ENCODE measurements at places on chromosomes 6 and 20.

DNA sequence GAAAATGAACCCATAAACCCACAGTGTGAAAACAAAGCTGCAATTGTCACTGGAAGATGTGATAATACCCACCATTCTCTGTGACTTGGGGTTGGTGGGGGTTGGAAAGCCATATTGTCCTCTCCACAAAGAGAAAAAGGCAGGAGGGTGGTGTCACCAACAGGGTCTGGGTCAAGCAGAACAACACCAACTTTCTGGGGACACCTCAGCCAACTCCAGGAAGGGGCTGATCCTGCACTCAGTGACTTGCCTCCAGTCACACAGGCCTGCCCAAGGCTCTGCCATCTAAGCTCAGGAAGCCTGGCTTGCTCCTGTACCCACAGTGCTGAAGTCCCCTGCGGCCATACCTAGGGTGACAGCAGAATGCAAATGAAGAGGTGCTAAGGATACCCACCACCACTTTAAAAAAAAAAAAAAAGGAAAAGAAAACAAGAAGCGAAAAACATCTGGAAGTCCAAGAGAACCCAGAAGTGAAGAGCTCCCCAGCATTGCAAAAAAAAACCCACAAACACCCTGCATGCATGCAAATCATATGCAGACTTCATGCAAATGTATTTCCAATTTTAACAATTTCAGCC, 110.6 kb downstream of the PREX1 start:
- DNase-seq: peak; percentile 88

DNA sequence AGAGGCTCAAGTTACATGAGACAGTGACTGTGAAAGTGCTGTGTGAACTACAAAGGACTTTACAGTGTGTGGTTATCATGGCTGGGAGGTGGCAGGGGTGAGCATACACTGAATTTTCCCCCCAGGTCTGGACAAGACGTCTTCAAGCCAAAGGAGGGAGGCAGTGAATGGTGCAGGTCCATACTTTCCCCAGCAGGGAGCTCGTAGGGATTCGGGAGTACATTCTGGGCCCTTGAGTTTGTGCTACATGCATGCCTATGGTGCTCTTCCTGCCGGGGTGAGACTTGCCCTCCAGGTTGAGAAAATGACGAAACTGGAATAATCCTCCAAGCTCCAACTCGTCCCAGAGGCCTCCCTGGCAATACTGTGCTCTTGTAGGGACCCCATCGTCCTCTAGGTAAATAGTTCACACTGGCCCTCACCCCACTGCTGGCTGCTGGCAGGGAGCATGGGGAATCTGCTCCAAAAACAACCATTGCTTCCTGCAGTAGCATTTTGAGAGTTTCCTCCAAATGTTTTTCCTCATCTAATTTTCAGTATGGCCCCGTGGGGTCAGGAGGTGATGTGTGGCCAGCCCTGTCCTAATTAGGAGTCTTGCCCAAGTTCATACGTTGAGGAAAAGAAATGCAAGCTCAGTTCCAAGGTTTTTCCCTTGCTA, 57.6 kb downstream of the ZNF831 start:
- DNase-seq: no peak

- DNase-seq: no peak
These were observed 59.9 kb downstream of the RTN4IP1 start for GRCh38 chr6:106569428-106569827.

DNA sequence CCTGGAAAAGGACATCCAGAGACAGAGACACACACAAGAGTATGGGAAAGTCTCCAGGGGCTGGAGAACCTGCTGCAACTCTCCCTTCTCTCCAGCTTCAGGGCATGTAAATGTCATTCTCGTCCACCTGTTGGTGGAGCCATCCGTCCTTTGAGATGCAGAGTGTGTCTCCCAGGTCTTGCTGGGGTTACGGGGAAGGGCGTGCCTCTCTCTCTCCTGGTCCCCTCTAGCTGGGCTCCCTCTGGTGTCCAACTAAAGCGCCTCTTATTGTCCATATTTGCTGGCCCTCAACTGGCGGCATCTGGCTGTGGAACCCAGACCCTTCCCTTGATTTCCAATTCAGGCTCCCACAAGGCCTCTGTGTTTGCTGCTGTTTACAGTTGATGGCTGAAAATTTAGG, 244.1 kb downstream of the BMP7 start:
- DNase-seq: peak; percentile 48

DNA sequence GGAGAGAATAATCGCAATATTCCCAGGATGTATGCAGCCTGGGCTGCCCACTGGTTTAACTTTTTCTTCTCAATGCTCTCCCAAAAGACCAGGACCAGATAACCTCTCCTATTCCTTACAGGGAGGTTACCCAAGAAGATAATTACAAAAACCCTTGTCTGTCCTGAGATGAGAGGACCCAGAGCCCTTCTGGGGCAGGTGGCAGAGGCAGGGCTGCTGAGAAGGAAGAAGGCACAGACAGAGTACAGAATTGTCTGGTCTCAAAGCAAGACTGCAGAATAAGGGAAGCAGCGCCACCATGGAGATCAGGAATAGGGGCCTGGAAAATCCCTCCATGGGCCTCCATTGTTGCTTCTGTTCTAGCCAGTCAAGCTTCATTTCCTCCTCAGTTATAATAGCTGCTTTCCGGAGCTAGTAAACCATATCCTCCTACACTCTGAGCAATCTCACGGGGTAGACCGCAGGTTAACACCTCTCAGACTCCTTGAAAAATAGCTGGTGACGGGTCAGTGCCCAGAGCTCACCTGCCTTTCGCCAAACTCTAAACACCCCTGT, 463 bp upstream of the HLA-DMB start:
- DNase-seq: peak; percentile 55

- DNase-seq: no peak
These were observed 32.6 kb upstream of the TULP4 start for GRCh38 chr6:158279615-158280014.

DNA sequence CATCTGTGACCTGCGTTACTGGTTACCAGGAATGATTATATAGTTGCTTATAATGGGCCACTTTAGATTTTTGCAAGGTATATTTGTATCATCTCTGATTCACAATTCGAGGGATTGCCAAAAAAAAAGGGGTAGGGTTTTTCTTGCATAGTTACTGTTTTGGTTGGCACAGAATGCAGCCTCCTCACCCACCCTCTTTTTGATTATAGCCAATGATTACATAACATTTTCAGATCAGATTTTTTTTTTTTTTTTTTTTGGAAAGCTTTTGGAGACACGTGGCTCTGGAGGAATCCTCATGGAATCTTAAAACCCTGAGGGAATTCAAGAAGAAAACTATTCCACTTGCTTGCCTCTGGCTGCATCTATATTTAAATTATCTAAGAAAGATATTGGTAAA, 53.7 kb downstream of the UST start:
- DNase-seq: no peak

DNA sequence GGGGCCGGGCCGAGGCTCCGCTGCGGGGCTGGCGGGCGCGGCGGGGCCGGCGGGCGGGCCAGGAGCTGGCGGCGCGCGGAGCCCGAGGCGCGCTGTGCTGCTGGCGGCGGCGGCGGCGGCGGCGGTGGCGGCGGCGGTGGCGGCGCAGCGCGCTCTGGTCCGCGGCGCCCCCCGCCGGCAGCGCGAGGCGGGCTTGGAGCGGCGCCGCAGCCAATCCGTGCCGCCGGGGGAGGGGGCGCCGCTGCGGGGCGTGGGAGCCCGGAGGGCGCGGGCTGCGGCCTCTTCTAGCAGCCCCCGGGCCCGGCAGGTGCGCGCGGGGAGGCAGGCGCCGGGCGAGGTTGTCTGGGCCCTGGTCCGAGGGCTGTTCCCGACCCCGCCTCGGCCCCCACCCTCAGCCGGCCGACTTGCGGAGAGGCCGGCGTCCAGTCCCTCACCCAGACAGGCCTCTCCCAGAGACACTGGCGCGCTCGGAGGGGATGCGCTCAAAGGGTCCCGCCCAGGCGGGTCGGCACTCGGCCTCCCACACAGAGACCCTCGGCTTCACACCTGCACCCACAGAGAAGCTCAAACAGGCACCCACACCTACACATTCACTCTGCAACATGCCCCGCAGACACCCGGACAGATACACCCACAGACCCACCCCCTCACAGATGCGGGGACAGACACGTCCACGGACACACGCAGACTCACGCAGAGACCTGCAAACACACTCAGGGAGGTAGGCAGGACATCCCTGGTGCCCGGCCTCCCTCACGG, at the start of gene RIMS4:
TSS of gene RIMS4 (minus strand) at position 156 of the 759 bp plus-strand sequence. CDS start 275 bp downstream, outside the sequence.
- DNase-seq: peak; percentile 67

GRCh38 chr20:34396408-34396807, 33.3 kb downstream of the ITCH start:
- no peak for DNase-seq

DNA sequence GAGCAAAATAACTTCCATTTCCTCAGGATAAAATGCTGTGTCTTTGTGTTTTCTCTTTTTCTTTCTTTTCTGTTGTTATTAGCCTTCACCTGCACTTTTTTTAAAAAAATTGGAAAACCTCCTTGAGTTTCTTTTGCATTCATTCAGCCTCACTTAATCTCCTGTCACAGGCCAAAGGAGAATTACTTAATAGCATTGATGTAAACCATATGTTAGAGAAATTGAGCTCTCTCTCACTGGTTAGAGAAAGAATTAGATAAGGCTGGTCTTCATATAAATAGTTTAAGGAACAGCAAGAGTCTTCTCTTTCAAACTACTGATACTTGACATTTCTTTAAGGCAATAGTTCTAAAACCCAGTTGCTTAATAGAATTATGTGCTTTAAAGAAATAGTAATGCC, 564.2 kb downstream of the TFAP2B start:
- no peak for DNase-seq

- peak; percentile 70 for DNase-seq
These were observed 963 bp downstream of the FOXF2 start for GRCh38 chr6:1390133-1390945.

- DNase-seq: peak; percentile 66
These were observed 37.6 kb downstream of the ZMYND8 start for GRCh38 chr20:47318586-47319516.

DNA sequence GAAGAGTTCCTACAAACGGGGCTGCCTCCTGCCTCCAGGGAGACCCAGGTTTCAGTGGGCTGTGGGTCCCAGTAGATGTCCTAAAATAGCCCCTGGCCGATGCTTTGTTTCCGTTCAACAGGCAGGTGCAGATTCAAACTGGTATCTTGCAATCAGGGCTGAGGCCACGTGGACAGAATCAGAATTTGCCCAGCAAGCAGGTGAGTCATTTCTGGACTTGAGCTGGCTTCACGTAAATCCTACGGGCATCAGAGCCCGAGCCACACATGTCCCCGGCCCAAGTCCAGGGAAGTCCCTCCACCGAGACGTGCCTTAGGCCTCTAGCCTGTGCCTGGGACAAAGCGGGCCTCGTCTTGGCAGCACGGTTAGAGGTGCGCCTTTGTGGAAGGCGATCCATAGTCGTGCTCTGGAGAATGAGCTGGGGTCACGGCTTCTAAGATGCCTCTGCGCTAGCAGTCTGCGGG, 101.6 kb upstream of the FRMD1 start:
- peak; percentile 25 for DNase-seq

GRCh38 chr6:128131036-128131435, 230.2 kb upstream of the THEMIS start:
- DNase-seq: no peak

DNA sequence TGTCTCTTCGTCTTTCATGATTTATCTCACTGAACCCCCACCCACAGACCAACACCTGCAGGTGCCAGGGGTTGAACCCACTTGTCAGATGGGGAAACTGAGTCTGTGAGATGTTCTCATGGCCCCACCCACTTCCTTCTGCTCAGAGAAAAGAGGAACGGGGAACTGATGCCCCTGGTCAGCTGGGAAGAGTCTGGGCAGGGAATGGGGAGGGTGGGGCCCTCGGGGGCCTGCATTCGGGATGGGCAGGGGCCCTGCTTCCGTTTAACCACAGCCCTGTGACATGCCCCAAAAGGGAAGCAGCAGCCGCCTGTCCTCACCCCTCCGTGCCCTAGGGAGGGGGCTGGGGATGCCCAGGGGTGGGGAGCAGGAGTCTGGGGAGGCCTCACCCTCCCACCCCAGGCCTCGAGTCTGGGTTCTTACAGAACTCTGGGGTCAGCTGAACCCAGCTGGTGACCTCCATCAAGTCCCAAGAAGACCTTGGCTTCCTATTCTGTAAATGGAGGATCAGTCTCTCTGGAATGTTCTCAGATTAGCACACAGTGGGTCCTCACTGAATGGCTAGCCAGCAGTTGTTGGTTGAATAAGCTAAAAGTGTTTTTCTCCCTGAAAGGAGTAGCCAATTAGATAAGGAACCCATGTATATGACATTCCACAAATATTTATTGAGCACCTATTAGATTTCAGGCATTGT, 81.5 kb downstream of the CEBPB start:
- DNase-seq: no peak

DNA sequence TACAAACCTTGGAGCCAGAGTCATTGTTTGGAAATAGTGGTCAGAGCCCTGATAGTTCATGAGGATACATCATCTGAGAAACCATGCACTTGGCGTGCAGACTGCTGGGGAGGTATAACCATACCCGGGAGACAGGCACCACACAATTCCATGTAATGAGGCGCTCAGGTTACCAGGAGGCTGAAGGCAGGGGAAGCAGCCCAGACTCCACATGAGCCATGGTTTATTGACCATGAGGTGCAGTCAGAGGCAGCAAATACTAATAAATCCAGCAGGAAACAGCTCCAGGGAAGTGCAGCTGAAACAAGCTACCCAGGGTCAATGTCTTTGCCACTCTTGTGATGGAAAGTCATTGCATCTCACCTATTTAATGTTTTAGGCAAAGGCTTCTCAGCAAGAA, 156.0 kb downstream of the TBC1D7 start:
- DNase-seq: no peak

GRCh38 chr20:61940976-61941720, 124.5 kb downstream of the TAF4 start:
- no peak for DNase-seq

- no peak for DNase-seq
These were observed 331.1 kb upstream of the HSF2 start for GRCh38 chr6:122068291-122068769.

GRCh38 chr6:4402477-4402976, 267.2 kb upstream of the ECI2 start:
- no peak for DNase-seq

DNA sequence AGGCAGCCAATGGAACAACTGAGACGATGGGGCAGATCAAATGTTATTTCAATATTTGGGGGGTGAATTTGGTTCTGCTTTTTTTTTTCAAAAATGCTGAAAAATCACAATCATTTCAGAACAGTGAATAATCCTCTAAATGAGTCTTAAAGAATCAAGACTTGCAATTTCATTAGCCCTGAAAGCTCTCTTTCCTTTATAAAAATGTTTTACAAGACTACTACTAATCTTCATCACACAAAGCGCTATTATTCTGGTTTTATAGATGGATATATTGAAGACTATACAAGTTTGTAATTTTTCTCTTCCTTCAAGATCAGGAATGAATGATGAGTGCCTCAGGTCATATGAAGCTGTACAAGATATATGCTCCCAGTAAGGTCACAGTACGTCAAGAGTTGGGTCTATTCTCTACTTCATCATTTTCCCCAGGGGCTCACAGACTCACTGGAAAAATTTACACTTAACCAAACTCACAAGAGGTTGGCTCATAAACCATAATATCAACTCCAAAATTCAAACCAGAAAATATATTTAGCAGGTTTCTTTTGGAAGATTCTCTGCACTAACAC, 19.5 kb downstream of the RNF24 start:
- no peak for DNase-seq

Measured in NCI-H526 (cell line).